ENCODE measurements at places on chromosomes 7 and 10. TPM values are rescaled to one million over a fixed set of nuclear protein-coding genes. Genes with fewer than 3 reads are reported as not detected.

EMX2 gene
- not detected for polyA plus RNA-seq

GRCh38 chr10:112639298-112639697 is 192.3 kb downstream of the VTI1A start:
- DNase-seq, result no peak

- DNase-seq, result no peak
Measured at GRCh38 chr7:53358269-53358668, 322.8 kb downstream of the POM121L12 start.

- no peak for DNase-seq
Measured at GRCh38 chr10:125057158-125058001, 103.0 kb downstream of the CTBP2 start.

GRCh38 chr10:7193369-7193768 is 217.5 kb downstream of the SFMBT2 start:
- no peak for DNase-seq

IFIT5 gene
- polyA plus RNA-seq, result 8.0 TPM

EPHA1 gene
- not detected for polyA plus RNA-seq

- no peak for DNase-seq
Measured at GRCh38 chr7:146008293-146008692, 108.3 kb upstream of the CNTNAP2 start.

TRIM73 gene
- 2.0 TPM for polyA plus RNA-seq

DNA sequence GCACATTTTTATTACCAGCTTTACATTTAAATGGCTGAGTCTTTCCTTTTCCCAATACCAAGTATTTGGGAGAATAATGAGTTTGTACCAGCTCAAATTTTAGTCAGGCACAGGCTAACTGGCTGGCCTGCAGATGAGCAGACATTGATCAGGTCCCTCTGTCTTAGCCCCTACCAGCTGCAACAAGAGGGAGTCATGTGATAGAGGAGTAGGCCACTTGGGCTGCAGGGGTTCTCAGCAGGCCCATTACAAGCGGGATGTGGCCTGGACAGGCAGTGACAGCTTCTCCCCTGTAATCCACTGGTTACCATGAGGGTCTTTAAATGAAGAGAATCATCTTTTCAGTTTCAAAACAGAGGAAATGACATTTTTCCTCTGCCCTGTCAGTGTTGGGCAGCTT is 283.6 kb downstream of the SUGCT start:
- no peak for DNase-seq

GRCh38 chr7:3747467-3747866 is 446.4 kb downstream of the SDK1 start:
- DNase-seq, result no peak

DNA sequence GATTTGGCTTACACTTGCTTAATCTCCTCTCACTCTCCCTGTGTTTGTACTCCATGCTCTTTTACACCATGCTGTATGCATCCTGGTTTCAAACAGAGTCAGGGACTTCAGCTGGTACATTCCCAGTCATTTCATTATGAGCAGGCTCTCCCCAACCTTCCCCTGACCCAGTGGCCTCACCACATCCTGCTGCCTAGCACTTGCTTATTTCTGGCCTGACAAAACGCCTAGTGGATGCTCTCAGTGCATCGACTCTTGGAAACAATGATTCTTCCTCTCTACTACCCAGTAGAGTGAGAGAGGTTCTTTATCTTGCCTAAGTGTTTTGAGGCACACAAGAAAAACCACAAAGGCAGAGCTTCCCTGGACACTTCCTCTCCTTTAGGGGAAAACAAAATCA is 63.4 kb downstream of the CAV1 start:
- DNase-seq, result no peak

DNA sequence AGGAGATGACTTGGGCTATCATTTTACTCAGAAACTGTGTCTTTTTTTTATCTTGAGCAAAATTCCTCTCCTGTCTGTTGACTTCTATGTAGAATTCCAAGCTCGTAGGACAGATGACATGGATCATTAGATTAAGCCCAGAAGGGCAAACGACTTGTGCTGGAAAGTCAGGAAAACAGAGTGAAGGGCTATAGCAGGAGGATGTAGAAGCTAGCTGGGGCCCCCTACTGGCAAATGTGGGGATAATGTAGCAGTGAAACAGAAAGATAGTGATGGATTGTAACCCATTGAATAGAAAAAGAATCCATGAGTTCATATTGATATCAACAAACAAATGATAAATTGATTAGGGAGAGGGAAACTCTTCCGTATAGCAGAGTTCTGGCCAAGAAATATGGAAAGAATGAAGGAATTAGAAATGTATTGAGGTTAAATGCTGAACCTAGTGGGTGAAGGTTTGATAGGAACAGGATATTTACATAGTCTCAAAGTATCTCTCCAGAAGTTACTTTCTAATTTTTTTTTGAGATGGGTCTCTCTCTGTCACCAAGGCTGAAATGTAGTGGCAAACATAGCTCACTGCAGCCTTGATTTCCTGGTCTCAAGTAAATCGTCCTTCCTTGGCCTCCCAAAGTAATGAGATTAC is 103.6 kb downstream of the LYZL1 start:
- DNase-seq, result peak; percentile 54

NOC3L gene
- polyA plus RNA-seq, result 29.0 TPM

- DNase-seq, result no peak
Measured at GRCh38 chr7:127680983-127681382, 29.0 kb downstream of the SND1 start.

ACSL5 gene
- polyA plus RNA-seq, result 0.15 TPM

- DNase-seq, result no peak
Measured at GRCh38 chr7:33671531-33672262, 233.6 kb upstream of the BMPER start.

DNA sequence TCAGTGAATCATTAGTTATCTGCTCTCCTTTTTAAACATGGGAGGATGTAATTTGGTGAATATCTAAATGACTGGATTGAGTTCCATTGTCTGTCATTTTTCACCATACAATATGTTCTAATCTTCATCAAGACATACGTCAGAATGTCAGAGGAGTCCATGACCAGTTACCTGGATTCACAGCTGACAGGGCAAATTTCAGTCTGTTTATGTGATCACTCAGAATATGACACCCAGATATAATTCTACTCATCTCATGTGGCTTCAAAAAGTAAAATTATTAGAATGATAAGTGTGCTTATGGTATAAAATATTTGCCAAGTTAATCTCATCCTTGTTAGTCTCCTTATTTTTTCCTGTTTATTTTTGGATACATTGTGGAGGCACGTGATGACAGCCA is 150.2 kb downstream of the CDC14C start:
- DNase-seq, result no peak

MOGAT3 gene
- polyA plus RNA-seq, result not detected

DNA sequence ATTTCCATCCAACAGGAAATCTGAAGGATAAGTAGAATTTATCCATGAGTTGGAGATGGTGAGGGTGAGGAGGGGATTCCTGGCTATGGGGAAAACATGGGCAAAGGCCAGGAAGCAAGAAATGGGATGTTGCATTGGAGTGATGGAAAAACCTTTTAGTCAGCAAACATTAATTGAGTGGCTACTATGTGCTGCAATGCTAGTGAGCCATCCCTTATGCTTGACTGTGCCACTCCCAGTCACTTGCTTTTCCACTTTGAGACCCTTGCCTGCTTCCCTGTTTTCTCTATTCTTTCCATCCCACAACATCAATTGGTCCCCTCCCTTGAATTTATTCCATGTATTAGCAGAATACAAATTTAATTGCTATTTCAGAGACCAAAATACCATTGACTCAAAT is 252.7 kb upstream of the HABP2 start:
- no peak for DNase-seq

- DNase-seq, result no peak
Measured at GRCh38 chr7:138980563-138981291, 462 bp downstream of the KIAA1549 start.

FXYD4 gene
- not detected for polyA plus RNA-seq

PLPP4 gene
- polyA plus RNA-seq, result not detected

- no peak for DNase-seq
Measured at GRCh38 chr10:12501841-12502525, 152.6 kb downstream of the CAMK1D start.

Data from A549 (cell line).